ENCODE measurements at places on chromosomes 4 and X.

- DNase-seq: no peak
Observed at GRCh38 chrX:153732401-153732800, 7.7 kb downstream of the ABCD1 start.

DNA sequence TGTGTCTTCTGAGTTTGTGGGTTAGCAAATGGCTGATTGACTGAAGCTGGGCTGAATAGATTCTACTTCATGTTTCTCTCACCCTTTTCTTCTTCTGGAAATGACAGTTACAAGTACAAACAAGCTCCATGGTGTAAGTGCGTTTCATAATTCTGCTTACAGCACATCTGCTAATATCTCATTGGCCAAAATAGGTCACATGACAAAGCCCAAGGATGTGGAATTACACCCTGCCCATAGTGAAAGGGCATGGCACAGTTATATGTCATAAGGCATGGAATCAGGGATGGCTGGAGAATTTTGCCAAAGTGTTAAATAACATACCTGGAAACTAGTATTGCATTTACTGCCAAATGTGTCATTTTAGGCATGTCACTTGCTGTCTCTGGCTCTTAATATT lies 327.2 kb downstream of the NKX6-1 start:
- DNase-seq: no peak

GRCh38 chr4:33914386-33914785 lies 2329.9 kb downstream of the ARAP2 start:
- DNase-seq: no peak

GRCh38 chr4:133865612-133866327 lies 335.8 kb downstream of the PABPC4L start:
- DNase-seq: no peak
